ENCODE measurements at places on chromosomes 3 and 15.

GRCh38 chr15:22941179-22941578, 39.0 kb downstream of the CYFIP1 start:
- DNase-seq = no peak

GRCh38 chr15:43285609-43286037, 18.9 kb upstream of the TGM5 start:
- peak; percentile 33 for DNase-seq

- no peak for DNase-seq
Measured at GRCh38 chr3:32229565-32229964, 8.9 kb upstream of the CMTM8 start.

- no peak for DNase-seq
Measured at GRCh38 chr15:89291934-89292438, 42.6 kb downstream of the POLG start.

DNA sequence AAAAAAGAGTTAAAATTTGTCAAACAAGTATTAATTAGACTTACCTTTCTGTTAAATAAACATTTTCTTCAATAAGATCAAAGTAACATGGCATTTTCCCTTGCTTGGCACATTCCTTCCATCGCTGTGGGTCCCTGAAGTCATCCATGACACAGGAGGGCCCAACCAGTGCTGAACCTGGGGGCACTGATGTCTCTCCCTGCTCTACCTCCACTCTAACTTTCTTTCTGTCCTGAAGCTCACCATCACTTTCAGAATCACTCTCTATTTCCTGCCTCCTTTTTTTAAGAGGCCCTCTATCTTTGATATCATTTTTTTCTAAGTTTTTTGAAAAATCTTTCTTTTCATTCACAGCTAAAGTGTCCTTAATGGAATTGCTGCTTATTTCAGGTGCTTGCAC, 43.8 kb downstream of the SETD2 start:
- no peak for DNase-seq

DNA sequence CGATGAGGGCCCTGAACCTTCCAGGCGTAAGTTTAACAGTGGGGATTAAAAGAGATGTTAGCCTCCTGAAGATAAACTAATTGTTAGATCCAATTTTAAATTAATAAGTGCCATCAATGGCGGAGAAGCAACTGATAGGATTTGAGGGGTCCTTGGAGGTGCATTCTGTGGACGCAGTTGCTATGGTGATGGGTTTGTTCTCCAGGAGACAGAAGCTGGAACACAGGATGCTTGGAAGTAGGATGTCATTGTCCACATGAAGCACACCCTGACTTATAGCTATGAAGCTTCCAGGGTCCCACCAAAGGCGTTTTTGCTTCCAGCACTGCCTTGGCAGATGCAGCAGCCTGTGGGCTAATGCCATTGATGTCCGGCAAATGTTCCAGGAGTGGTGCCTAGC, 331.0 kb upstream of the IL12A start:
- DNase-seq = no peak

GRCh38 chr3:27752926-27753325, 30.8 kb upstream of the EOMES start:
- no peak for DNase-seq

GRCh38 chr3:67723863-67724262, 69.5 kb upstream of the SUCLG2 start:
- DNase-seq = no peak

GRCh38 chr15:70519004-70519365, 244.4 kb downstream of the UACA start:
- DNase-seq = no peak

DNA sequence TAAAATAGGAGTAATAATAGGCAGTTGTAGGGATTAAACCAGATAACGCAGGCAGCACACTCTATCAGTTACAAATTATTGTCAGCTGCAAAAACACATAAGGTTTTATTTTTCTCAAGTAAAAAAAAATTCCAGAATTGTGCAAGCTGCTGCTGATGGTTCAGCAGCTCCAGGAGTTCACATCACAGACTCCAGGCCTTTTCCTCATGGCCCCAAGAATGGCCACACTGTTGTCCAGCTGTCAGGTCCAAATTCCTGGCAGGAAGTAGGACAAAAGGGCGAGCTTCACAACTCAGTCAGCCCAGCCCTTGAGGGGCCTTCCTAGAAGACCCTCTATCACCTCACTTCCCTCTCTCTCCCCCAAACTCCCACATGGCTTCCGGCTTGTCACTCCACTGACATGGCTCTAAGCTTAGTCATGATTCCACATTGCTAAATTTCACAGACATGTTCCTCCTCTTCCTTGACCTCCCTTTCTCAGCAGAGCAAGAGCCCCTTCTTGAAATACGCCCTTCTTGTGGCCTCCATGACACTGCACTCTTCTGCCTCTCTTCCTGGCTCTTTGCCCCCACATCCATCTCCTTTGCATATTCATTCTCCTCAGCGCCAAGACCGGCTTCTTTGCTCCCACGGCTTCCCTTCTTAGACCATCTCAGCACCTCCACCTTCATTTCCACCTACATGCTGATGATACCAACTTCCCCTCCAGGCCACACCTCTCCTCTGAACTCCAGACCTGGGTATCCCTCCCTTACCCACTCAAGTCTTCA, 27.4 kb upstream of the FAM174B start:
- peak; percentile 38 for DNase-seq
